Activated CD8-positive, alpha-beta memory T cell treated with anti-CD3 and anti-CD28 coated beads, Interleukin-2, amount 10 ng/mL, durations not matched to agents 7 days and 5 days (primary cell): ENCODE measurements at places on chromosomes 2 and 18. TPM values are rescaled to one million over a fixed set of nuclear protein-coding genes. Genes with fewer than 3 reads are reported as not detected.

The TCF4 gene
- total RNA-seq, result 1.2 TPM

The TMEM198 gene
- total RNA-seq, result 1.8 TPM

The CXCR4 gene
- 133 TPM for total RNA-seq

The CCDC68 gene
- not detected for total RNA-seq

The AQP12A gene
- total RNA-seq, result not detected

The SERPINB4 gene
- not detected for total RNA-seq

The SPOPL gene
- 15.3 TPM for total RNA-seq

The FSIP2 gene
- 0.09 TPM for total RNA-seq

The CDCA7 gene
- total RNA-seq, result 89.0 TPM

The KDM3A gene
- 49.6 TPM for total RNA-seq

The IL36RN gene
- total RNA-seq, result not detected

The CD8B2 gene
- 7.0 TPM for total RNA-seq

- DNase-seq, result no peak
These were observed 359.5 kb upstream of the ETAA1 start for GRCh38 chr2:67037655-67038054.

DNA sequence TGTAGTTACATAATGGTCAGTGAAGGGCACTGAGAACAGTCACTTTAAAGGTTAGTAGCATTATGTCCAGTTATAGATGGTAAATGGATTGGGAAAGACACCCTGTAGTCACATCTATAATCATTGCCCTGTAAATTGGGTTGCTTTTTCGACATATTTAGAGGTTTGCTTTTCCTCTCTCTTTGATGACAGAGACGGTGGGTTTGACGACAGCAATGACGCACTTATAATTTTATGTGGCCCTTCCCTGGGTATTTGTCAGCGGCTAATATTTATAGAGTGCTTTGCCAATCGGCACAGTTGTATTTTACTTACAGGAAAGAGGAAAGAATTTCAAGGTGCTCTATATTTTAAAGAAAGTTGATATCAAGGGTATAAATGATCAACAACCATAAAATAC, 2.8 kb downstream of the CPS1 start:
- DNase-seq, result no peak

DNA sequence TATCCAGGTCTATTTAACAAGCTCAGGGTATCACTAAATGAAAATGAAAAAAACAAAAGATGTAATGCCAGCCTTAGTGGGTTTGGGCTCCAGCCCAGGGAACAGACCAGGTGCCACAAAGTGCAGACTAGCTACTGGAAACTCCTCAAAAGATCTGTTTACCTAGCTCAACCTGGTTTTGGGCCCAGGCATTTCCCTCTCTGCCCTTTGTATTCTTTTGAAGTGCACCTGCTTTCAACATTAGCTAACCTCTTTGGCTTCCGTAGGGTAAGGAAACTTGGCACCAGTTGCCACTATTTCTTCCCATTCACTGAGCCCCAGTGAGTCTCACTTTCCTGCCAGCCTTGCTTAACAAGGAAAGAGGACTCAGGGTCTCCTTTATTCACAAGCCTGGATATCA, 123.6 kb upstream of the CDCA7 start:
- DNase-seq, result no peak

DNA sequence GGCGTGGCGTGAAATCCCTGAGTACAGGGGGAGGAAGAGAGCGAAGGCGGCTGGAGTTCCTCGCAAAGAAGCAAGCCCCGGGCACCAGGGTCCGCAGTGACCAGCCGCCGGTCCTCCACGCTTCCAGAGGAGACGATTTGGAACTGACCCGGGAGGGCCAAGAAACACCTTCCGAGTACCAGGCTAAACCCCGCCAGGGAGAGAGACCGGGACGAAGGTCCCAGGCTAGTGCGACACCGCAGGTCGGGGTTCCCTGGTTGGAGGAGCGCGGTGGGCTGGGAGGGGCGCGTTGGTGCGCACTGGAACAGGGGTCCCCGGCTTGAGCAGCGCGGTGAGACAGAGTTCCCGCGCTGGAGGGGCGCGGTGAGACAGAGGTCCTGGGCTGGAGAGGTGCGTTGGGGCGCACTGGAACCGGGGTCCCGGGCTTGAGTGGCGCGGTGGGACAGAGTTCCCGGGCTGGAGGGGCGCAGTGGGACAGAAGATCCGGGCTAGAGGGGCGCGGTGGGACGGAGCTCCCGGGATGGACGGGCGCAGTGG, 901 bp downstream of the WDFY1 start:
- DNase-seq, result peak; percentile 50

- DNase-seq, result no peak
These were observed 42.8 kb downstream of the SOX11 start for GRCh38 chr2:5734859-5735520.

GRCh38 chr2:236947294-236947693, 138.4 kb upstream of the COPS8 start:
- DNase-seq, result no peak

GRCh38 chr2:233002829-233003657, 10.0 kb downstream of the NGEF start:
- peak; percentile 21 for DNase-seq

DNA sequence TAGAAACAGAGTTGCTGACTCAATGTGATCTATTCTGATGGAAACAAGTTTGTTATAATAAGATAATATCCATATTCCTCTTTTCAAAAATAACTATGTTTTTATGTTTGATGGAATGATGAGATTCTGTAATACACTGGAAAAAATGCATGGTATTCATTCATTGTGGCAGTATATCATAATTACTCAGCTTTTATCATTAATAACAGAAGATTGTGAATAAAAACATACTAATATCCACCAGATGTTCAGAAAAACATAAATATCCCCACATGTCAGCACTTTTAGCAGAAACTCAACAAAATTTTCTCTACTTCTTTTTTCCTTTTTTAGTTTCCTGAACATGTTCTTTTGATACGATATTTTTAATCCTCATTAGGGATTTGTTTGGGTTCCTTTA, 130.9 kb upstream of the CAVIN2 start:
- no peak for DNase-seq

DNA sequence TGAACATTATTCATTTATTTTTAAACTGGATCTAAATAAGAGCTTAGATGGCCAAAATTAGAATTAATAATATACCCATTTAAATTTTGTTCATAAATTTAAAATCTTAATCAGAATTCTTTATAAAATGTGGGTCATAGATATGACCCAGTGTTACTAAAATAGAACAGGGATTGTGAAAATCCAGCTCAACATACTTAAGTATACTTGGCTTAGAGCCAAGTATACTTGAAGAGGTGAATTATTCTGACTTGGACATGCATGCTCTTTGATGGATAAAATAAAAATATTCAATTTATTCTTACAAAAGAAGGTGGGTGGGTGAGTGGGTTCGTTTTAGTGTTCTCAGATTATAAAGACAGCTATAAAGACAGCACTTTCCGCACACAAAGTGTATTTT, 70.7 kb downstream of the SPOPL start:
- no peak for DNase-seq

GRCh38 chr2:11709293-11709692, 37.1 kb upstream of the LPIN1 start:
- no peak for DNase-seq

GRCh38 chr2:218063486-218063885, 5.6 kb upstream of the RUFY4 start:
- DNase-seq, result no peak

- DNase-seq, result peak; percentile 70
These were observed 14.7 kb downstream of the CFLAR start for GRCh38 chr2:201130524-201131186.

DNA sequence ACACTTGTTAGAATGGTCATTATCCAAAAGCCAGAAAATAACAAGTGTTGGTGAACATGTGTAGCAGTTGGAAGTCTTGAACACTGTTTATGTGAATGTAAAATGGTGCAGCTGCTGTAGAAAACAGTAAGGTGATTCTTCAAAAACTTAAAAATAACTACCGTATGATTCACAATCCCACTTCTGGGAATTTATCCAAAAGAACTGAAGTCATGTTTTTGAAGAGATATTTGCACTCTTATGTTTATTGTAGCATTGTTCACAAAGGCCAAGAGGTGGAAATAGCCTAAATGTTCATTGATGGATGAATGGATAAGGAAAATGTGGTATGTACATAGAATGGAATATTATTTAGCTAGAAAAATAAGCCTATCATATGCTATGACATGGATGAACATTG, 6.3 kb upstream of the SPP2 start:
- DNase-seq, result no peak

DNA sequence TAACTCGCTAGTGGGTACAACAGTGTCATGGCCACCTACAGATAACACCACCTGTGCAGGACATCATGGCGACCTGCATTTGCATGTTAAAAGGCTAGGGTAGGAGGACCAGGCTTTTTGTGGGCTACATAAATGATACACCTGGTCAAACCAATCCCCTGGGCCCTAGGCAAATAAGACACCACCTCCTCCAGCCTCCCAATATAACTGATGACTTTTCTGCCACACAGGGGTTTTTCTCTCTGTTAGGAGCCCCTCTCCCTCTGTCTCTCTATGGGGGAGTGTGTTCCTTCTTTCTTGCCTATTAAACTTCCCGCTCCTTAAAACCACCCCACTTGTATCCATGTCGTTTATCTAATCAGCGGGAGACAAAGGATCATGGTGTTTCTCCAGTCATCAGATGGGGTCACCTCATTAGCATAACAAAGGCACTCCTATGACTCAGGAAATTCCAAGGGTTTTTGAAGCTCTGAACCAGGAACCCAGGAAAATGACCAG, 10.8 kb upstream of the BUB1 start:
- no peak for DNase-seq

GRCh38 chr2:30351116-30351515, 95.9 kb upstream of the LCLAT1 start:
- DNase-seq, result no peak

DNA sequence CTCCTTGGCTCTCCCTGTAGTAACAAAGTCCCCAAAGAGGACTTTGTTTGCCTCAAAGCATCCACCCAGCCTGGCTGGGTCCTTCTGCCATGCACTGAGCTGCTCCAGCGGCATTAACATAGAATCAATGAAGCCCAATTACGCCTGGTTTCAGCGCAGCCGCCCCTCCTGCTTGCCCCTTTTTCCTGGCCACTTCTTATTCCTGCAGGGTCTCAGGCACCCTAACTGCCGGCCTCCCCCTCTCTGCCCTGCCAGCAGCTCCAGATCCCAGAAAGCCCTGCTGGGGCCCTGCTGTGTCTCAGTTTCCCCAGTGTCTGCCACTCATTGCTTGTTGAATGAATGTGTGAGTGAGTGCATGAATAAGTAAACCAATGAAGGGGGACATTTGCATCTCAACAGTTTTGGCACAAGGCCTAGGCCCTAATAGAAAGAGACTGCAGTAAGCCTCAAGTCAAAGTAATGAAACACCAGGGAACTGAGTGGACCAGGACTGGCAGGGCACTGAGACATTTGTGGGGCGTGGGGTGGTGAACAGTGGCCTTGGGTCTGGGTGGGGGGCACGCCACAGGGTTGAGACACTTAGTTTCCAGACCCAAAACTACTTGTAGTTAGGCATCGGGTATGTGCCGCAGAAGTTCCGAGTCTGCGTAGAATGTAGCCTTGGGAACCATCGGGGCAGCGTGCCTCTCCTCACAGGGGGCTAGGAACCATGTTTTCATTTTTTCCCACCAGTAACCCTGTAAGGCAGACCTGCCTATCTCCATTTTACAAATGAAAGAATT, 60.6 kb downstream of the SMAD7 start:
- no peak for DNase-seq

DNA sequence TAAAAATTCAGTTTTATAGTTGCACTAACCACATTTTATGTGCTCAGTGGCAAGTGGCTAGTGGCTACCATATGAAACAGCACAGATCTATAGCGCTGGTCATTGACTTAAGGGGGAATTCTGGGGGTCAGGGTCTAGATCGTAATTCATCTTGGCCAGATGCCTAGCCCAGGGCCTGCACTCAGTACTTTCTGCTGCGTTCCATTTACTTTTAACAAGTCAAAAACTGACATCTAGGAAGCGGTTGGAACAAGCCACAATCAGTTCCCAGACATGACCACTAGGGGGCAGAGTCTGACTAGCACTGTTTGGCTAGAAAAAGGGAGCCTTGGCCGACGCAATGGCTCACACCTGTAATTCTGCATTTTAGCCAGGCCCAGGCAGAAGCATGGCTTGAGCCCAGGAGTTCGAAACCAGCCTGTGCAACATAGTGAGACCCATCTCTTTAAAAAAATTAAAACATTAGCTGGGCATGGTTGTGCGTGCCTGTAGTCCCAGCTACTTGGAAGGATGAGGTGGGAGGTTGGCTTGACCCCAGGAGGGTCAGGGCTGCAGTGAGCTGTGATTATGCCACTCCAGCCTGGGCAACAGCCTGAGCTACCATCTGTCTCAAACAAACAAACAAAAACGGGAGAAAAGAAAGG, 9.0 kb upstream of the TMBIM1 start:
- peak; percentile 94 for DNase-seq

DNA sequence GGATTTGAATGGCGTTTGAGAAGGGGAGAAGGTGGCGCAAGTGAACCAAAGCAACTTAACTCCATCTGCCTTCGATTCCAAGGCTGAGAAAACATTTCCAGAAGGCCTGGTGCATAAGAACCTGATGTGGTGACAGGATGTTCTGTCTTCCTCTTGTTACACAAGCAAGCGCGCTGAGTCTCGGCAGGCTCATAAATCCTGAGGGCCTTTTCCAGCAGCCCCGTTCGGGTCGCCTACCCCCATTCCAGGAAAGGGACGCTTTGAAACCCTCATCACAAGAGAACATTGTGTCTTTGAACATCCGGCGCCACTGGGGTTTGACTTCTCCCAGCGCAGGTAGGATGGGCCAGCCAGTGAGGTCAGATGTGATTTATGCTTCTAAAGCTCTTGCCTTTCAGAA, 403.5 kb downstream of the SETBP1 start:
- DNase-seq, result no peak

- no peak for DNase-seq
These were observed 768 bp upstream of the CYBRD1 start for GRCh38 chr2:171521361-171522051.

- no peak for DNase-seq
These were observed 109.0 kb downstream of the ICA1L start for GRCh38 chr2:202762556-202762955.

DNA sequence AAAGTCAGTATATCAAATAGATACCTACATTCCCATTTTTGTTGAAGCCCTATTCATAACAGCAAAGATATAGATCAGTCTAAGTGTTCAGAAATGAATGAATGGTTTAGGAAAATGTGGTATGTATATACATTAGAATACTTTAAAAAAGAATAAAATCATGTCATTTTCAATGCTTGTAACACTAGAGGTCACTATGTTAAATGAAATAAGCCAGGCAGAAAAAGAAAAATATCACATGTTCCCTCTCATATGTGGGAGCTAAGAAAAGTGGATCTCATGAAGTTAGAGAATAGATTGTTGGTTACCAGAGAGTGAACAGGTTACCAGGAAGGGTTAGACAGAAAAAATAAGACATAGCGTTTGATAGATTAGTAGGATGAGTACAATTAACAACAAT, 1111.0 kb upstream of the SLC39A10 start:
- DNase-seq, result no peak

GRCh38 chr2:223870840-223871611, 33.6 kb upstream of the AP1S3 start:
- DNase-seq, result no peak

DNA sequence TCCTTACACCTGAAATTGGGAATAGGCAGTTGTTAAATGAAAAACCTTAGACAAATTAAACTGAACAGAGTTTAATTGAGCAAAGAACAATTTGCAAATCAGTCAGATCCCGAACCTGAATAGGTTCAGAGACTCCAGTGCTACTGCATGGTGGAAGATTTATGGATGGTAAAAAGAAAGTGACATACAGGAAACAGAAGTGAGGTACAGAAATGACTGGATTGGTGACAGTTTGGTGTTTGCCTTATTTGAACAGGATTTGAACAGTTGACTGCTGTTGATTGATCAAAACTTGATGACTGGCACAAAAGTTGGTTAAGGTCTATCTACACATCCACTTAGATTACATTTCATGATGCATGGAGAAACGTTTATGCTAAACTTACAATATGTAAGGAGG, 248.8 kb downstream of the HNMT start:
- DNase-seq, result no peak
